ENCODE measurements at places on chromosomes 3 and 15.

DNA sequence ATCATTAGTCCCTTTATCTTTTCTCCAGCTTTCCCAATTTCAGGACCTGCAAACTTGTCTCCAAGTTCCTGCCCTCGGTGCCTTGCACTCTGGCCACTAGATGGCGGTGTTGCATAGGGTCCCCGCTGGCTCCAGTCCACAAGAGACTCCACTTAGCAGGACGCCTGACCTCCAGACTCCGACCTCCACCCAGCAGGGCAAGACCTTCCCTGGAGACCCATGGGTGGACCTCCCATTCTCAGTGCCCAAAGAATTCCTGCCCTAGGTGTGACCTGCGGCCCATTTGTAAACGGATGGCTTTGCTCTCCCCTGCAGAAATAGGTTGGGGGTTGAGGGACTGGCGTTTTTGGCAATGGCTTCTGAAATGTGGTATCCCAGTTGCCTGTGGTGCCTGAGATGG is 82.6 kb downstream of the LSM3 start:
- DNase-seq: peak; percentile 64

DNA sequence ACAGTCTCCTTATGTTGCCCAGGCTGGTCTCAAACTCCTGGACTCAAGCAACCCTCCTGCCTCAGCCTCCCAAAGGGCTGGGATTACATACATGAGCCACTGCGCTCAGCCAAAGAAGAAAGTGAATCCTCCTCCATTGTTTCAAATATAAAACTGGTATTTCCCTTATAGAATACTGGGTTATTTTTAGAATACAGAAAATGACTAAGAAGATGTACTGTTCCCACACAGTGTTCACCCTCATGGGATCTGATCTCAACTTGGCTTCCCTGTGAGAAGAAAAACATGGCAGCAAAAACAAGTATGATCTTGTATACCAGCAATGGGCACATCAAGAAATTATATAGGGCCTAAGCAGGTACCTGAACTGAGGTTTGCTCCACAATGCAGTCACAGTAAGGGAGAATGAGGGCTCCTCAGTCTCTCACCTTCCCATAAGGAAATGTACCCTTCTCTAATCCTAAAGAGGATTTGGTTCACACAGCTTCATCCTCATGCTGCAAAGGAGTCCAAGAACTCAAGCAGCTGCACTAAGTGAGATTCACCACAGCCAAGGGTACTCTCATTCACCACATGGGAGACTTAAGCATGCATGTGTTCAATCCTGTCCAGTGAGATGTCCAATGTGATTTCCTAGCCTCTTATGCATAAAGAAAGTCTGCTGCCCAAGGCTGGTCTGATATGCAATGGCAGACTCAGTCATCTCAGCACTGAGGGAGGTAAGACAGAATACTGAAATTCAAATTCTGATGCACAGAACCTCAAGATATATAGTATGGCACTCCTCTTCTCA is 25.8 kb downstream of the USP4 start:
- no peak for DNase-seq

DNA sequence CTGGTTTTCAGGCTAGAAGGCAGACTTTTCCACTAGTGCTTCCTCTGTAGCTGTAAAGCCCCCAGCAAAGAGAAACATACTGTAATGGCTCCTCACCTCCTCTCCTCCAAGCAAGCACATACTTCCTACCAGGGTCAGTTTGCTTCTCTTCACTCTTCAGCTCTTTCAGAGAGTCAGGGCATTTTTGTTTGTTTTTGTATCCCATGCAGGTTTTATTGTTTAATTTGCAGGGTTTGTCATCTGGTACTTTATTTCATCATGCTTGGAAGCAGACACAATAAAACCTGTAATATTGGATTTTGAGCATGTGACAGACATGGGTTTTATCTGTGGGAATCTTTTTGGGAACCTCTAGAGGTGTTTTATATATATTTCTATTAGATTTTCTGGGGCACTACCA is 753.3 kb upstream of the ROBO1 start:
- DNase-seq: no peak

DNA sequence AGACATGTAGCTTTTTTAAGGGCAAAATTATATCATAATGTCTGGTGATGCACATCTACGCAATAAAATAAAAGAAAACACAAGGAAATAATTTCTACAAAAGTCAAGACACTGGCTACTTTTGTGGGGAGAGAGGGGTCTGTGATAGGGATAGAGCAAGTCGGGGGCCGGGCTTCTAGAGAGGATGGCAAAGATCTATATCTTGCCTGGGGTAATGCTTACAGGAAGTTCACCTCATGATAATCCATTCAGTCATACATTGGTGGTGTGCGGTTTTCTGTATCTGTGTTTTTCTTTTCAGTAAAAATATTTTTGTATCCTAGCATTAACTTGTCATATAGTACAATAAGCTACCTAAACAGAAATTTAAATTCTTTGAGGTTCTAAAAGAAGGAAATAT is 178.8 kb downstream of the ARRDC4 start:
- no peak for DNase-seq

DNA sequence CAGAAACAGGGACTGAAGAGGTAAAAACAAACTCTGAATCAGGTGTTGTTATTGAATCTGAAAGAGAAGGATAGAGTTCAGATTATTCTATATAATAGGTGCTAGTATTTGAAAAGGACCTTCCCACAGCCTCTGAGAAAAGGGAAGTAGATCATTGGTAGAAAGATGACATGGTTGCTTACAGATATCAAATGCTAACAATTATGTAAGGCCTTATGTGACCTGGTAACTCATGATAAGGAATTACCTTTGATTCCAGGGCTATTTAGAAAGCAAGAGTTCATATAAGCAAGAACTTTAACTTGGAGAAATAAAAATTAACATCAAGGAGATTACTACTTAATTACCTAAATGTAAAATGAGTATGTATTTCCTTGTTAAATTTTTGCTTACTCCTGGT is 7.6 kb downstream of the SLC27A2 start:
- DNase-seq: no peak

GRCh38 chr15:91412138-91412928 is 312.3 kb downstream of the SV2B start:
- no peak for DNase-seq

DNA sequence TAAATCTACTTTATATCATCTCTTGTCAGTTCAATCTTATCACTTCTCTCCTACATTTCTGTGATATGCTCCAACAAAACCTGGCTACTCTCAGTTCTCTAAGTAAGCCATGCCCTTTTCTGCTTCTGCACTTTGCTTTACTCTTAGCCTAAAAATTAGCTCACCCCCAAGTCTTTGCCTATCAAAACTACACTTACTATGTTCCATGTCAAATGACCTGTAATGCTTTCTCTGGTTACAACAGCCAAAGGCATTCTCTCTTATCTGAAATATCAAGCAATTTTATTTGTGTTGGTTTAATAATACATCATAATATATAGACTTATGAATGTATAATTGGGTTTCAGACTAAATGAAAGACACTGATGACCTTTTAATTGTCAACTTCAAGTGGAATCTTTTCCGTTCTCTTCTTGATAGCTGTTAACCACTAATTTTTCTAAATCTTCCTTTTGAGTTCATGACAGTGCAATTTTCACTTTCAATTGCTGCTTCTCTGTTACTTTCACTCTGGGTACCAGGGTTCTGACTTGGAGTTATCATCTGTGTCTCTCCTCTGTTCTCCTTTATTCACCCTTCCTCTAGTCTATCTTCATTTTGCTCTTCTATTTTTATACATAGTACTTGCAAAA is 619.0 kb upstream of the GOLIM4 start:
- DNase-seq: no peak

GRCh38 chr3:33834096-33834453 is 35.6 kb downstream of the PDCD6IP start:
- DNase-seq: no peak

DNA sequence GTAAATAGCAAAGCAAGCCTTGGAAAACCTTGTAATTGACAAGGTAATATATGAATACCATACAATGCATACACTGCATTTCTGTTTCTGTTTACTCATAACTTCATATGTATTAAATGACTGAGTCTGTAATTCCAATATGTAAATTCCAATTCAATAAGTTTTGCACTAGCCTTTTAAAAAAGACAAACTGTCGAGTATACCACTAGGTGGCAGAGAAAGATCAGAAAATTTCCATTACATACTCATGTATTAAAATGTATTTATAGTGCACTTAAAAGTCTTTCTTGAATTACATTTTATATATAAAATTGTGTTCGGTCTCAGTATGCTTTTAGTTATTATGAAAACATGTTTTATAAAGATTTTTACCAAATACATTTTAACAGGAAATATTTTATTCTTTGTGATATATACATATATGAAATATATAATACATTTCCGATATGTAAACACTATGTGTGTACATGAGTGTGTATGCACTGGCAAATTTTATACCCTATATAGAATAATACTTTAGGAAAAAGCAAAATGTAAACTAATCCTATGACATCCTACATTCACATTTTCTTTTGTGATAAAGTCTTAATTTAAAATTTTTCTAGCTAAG is 216.8 kb downstream of the VGLL3 start:
- DNase-seq: peak; percentile 33

DNA sequence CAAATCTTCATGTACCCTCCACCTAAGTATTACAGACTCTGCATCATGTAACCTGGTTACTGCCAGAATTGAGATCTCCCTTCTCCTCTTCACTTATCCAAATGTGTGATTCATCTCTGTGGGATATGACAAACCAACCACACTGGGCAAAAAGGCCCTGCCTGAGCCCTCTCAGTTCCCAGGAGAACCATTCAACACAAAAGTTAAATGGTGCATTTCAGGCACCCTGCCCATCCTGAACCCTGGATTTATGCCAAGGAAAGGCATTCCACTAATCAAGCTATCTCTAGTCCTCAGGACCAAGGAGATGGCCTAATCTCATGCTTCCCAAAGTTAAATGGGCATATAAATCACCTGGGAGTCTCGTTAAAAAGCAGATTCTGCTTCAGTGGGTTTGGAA is 108.5 kb downstream of the TNIK start:
- DNase-seq: peak; percentile 66

DNA sequence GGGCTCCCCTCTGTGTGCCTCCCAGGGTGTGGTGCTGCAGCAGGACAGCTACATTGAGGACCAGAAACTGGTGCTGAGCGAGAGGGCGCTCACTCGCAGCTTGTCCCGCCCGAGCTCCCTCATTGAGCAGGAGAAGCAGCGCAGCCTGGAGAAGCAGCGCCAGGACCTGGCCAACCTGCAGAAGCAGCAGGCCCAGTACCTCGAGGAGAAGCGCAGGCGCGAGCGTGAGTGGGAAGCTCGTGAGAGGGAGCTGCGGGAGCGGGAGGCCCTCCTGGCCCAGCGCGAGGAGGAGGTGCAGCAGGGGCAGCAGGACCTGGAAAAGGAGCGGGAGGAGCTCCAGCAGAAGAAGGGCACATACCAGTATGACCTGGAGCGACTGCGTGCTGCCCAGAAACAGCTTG is 53.7 kb downstream of the KLHL25 start:
- no peak for DNase-seq

DNA sequence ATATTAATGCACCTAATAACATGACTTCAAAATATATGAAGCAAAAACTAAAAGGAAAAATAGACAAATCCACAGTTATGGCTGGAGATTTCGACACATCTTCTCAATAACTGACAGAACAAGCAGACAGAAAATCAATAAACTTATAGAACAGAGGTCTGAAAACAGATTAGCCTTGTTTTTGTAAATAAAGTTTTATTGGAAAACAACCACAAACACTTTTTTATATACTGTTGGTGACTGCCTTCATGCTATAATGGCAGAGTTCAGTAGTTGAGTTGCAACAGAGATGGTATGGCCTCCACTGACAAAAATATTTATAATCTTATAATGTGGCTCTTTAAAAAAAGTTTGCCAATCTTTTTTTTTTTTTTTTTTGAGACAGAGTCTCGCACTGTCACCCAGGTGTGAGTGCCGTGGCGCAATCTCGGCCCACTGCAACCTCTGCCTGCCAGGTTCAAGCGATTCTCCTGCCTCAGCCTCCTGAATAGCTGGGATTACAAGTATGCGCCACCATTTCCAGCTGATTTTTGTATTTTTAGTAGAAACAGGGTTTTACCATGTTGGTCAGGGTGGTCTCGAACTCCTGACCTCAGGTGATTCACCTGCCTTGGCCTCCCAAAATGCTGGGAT is 52.2 kb upstream of the GATA2 start:
- DNase-seq: no peak

DNA sequence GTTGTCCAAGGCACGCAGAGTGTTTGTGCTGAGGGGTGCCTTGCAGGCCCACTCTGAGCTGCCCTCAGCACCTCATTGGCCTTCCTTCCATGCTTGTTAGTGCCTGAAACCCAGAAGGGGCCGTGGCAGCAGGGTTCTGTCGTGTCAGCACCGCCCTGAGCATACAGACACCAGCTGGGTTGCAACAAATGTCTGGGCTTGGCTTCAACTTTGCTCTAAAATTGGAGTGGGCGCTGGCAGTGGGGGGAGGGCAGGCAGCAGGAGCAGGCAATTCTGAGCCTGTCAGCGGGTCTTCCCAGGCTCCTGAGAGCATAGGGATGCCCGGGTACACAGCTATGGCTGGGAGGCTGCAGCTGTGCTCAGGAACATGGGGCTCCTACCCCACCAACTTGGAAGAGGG is 464.3 kb downstream of the EPHA3 start:
- DNase-seq: no peak

DNA sequence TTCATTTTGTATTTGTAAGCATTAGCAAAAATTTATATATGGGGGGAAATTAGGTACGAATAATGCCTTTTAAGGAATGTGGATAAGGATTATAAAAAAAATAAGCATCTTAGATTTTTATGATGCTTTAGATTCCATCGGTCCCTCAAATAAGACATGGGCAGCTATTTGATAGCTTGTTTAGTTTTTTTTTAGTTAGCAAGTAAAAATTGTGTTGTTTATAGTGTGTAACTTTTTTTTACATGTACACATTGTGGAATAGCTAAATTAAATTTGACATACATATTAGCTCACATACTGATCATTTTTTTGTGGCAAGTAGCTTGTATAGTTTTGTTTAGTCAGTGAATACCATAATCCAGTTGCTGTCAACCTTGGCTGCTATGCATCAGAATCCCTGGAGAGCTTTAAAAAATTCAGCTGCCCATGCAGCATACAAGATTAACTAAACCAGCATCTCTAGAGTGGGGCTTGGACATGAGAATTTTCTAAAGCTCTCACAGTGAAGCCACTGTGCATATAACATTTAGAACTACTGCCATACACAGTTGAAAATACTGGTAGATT is 53.9 kb downstream of the TMOD3 start:
- no peak for DNase-seq

GRCh38 chr15:69818529-69818928 is 279.2 kb downstream of the TLE3 start:
- DNase-seq: no peak

GRCh38 chr3:153396581-153396980 is 234.6 kb downstream of the RAP2B start:
- no peak for DNase-seq
